ENCODE measurements at places on chromosomes 11 and 22.
A peak's percentile ranks its signal among the peaks of the same experiment; 100 is the strongest.

GRCh38 chr11:13119361-13119760, 110.2 kb downstream of the RASSF10 start:
- no peak for DNase-seq

DNA sequence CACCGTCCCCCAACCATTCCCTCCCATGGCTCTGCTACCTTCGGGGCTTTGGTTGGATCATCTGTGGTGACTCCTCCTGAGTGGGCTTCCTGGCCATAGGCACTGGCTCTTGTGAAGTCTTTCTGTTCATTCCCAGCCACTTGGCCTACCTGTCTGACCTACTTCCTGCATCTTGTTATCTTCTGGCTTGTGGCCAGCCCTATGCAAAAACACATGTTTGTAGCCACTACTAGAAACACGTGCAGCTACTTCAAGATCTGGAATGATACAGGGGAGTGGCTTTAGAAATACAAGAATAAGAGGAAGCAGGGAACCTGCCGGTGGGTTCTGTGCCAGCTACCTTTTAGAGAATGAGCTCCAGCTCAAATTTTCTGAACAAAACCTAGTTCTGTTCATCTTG, 20.9 kb downstream of the RCOR2 start:
- no peak for DNase-seq

DNA sequence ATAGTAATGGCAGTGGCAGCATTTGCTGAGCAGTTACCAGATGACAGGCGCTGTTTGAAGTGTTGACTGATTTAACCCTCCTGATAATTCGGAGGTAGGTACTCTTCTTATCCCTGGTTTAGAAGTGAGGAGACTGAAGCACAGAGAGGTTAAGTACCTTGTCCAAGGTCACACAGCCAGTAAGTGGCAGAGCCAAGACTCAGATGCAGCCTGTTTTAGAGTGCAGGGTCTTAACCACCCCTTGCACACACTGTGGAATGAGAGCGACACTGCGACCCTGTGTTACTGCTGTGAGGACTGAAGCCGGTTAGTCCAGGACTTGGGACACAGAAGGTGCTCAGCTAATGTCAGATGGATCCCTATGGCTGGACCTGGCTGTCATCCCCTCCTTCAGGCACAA, 34.7 kb downstream of the DAGLA start:
- no peak for DNase-seq

DNA sequence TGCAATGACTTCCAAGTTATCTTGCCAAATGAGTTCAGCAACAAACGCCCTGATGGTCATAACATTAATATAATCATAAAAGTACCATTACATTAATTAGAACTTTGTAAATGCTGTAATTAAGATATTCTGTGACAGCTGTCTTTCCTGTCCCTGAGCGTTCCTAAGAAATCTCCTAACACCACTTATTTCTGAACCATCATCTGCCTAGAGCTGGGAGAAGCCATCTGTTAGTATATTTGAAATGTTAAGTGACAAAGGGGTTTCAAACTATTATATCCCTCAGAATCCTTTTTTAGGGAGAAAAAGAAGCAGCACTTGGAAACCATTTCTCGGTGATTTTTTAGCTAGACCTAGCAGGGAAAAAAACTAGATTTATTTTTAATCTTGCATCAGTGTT, 657.5 kb downstream of the FAM181B start:
- DNase-seq: no peak

- DNase-seq: no peak
These were observed 582 bp upstream of the ATP6V1E1 start for GRCh38 chr22:17629173-17629489.

- no peak for DNase-seq
These were observed 71.3 kb downstream of the MED15 start for GRCh38 chr22:20578707-20579106.

GRCh38 chr11:91243051-91243450, 981.6 kb upstream of the FAT3 start:
- no peak for DNase-seq

GRCh38 chr11:68274306-68274705, 2.5 kb upstream of the C11orf24 start:
- DNase-seq: no peak

GRCh38 chr11:75142714-75143419, 8.0 kb upstream of the SLCO2B1 start:
- DNase-seq: no peak

DNA sequence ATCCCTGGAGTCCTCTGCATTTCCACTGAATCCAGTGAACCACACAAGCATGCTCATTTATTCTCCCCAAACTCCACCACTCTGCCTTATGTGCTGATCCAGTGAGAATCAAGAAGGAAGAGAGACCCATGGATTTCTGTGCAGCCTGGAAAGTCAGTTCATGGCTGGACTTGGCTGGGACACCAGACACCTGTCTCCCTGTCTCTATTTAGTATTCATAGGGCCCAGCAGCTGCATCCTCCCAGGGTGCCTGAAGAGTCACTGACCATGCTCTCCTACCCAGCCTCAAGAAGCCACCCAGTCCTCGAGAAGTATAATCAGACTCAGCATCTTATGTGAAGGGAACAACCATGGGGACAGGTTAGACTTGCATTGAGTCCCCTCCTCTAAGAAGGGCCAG, 83.2 kb downstream of the ZNF280B start:
- no peak for DNase-seq

DNA sequence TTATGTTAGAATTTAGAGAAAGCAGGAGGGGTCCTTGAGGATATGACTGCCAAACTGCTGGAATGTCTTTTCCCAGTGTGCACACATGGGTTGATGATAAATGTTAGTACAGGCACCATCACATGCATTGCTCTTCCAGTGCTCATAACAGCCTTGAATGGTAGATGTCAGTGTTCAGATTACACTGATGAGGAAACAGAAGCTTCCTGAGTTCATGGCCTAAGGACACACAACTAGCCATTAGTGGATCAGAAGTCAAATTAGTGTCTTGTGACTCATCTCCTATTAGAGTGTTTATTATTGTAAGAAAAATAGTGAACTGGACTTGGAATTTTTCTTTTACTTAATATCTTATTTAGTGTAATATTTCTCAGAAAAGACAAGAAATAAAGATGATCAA, 241.5 kb downstream of the DDX10 start:
- DNase-seq: no peak

- DNase-seq: no peak
These were observed 69.8 kb downstream of the GRIK4 start for GRCh38 chr11:120581313-120581712.

GRCh38 chr11:125292100-125292499, 127.5 kb downstream of the PKNOX2 start:
- DNase-seq: no peak

- DNase-seq: no peak
These were observed 49.9 kb upstream of the WNT7B start for GRCh38 chr22:46026899-46027210.

DNA sequence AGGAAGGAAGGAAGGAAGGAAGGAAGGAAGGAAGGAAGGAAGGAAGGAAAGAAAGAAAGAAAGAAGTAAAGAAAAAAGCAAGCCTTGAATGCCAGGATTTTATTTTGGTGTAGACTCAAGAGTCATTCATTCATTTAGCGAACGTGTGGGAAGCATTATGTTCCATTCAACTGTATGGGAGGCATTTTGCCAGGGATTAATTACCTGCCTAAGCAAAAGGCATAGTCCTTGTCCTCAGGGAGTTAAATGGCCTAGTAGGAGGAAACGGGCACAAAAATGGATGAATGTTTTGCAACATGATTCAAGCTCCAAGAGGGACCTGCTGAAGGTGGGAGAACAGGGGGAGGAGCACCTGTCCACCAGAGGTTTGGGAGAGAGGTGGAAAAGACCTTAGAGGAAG, 16.2 kb upstream of the ZNRF3 start:
- no peak for DNase-seq

DNA sequence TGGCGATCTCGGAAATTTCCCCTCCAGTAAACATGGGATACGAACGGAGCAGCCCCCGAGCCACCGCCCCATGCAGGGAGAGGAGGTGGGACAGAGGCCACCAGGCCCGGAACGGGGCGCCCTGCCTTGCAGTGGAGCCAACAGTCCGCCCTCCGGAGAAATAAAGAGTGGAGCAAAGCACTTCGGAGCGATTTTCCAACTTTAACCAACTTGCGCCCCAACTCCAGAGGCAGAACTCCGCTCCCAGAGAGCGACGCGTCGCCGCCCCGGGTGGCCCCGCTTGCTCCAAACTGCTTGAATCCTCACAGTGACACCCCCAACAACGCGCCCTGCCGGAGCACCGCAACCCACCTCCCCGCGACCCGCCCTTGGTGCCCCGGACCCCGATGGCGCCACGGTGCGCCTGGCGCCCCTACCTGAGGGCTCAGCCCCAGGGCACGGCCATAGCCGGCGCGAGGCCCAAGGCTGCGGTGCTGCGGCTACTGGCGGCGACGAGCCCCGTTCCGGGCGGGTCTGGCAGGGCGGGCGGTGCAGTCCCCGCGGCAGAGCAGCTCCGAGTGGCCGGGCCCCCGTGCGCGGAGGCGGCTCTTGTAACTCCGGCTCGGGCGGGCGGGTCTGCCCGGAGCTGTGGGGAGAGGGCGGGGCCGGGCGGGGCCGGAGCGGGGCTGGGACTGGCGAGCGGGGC, at the start of gene AHNAK:
Gene AHNAK (minus strand): TSS at position 563 of the 685 bp plus-strand sequence. CDS start 10,708 bp downstream, outside the sequence.
- DNase-seq: no peak

DNA sequence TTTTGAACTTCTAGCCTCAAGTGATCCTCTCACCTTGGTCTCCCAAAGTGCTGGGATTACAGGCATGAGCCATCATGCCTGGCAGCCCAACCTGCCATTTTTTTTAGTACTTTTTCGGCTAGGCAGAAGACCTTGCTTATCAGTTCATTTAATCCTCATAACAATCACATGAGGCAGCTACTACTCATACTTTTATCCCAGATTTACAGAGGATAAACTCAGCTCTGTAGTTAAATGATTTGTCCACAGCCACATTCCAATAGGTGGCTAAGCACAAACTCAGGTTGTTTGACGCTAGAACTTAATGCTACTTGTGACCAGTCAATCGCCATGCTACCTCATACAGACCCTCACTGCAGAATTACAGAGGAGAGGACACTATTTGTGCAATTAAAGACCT, 28.1 kb downstream of the SBF2 start:
- DNase-seq: no peak

GRCh38 chr22:19448739-19449421, 1.4 kb upstream of the C22orf39 start:
- DNase-seq: no peak

DNA sequence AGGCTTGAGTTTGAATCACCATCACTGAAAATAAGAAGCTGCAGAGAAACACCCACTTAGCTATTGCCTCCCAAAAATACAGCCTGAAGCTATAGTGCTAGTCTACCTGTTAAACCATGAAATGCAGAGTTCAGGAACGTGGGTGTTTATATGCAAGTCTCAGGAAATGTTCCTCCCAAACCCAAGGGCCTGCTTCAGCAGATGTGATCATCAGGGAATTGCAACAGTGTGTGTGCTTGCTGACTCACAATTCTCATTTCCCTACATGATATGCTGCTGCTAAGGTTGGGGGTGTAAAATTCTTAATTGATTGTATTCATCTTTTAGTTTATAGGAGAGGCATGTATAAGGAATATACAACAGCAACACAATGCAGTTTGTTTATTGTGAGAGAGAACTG, 49.6 kb downstream of the NUP98 start:
- DNase-seq: no peak

- DNase-seq: no peak
These were observed 7.6 kb downstream of the NECTIN1 start for GRCh38 chr11:119721129-119722120.

DNA sequence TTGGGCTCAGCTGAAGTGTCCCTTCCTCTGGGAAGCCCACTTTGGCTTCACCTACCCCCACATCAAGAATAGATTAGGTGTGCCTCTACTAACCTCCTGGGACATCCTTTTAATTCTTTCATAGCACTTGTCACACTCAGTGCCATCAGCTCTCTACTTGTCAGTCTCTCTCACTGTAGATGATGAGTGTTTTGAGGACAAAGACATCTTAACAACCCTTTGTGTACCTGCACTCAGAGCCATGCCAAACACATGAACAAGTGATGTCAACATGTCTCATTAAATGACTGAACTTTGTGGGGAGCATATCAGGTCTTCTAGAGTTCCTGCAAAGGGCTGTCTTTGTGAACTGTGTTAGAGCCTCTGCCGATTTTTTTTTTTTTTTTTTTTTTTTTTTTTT, 87.0 kb upstream of the AMOTL1 start:
- DNase-seq: no peak

DNA sequence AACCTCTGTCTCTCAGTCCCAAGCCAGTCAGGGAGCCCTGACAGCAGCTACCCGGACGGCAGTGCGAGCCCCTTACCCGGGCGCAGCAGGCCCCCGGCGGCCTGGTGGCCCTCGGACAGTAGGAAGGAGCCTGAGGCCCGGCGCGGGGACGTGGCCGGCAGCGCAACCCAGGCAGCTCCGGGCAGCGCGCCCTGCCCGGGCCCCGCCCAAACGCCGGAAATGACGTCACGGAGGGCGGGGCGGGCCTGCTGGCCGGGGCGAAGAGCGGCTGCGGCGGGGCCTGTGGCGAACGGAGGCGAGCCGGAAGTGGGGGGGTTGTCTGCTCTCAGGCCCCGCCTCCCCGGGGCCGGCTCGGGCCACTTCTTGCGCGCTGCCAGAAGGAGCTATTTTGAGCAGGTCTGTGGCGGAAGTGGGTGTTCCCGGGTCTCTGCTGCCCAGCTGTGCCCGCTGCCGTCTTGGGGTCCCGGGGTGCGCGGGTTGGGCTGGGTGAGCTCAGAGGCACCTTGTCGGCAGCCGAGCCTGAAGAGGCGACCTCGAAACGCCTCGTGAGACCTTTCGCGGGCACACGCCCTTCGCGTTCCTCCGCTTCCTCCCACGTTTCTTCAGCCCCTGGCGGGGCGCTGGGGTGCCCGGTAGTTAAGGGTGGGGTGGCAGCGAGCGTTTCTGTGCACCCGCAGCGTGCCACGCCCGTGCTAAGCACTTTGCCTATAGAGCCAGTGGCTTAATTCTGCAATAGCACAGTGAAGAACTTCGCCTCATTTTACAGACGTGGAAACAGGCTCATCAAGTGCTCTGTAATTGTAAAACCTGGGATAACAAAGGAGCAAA, at the start of gene C11orf24:
Gene C11orf24 (minus strand): TSS at position 193 of the 828 bp plus-strand sequence. CDS start 8,206 bp downstream, outside the sequence.
- peak; percentile 88 for DNase-seq

GRCh38 chr22:17161991-17162390, 2.9 kb upstream of the HDHD5 start:
- DNase-seq: no peak

DNA sequence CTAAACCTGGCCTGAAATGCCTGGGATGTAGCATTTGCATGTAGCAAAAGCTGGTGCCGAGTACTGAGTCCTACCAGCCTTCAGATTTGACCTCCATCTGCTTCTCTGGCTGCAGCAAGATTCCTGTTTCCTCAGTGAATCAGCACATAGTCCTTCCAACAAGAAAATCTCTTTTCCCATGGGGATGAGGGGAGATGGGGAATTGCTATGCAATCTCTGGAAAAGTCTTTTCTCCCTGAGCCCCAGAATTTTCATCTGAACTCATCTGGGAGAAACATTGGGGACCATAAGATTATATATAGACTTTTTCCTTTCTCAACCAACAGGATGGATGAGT, 32.0 kb upstream of the YWHAH start:
- DNase-seq: no peak

DNA sequence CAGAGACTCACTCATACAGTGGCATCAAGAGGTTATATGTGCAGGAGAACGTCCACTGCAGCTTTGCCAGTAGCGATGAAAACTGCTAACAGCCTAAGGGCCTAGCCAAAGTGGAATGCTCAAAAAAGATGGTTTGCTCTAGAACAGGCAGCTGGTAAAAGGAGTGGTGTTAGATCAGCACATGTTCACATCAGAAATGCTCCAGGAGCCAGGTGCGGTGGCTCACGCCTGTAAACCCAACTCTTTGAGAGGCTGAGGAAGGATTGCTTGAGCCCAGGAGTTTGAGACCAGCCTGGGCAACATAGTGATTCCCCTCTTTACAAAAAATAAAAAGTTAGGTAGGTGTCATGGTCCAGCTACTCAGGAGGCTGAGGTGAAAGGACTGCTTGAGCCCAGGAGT, 10.3 kb upstream of the TFIP11 start:
- DNase-seq: no peak

All from hypothalamus (tissue), 51 donors.